ENCODE measurements at places on chromosomes 6 and 20. TPM values are rescaled to one million over a fixed set of nuclear protein-coding genes. Genes with fewer than 3 reads are reported as not detected.

The FRMD1 gene
- total RNA-seq, result not detected

The SYNDIG1 gene
- 5.7 TPM for total RNA-seq

The LAMP5 gene
- not detected for total RNA-seq

DNA sequence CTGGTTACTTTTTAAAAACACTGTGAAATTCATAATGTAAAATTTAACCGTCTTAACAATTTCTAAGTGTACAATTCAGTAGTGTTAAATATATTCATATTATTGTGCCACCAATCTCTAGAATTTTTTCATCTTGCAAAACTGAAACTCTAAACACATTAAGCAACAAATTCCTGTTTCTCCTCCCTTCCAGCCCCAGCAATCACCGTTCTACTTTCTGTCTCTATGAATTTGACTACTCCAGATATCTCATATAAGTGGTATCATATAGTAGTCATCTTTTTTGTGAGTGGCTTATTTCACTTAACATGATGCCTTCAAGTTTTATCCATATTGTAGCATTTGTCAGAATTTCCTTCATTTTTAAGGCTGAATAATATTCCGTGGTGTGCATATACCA is 44.7 kb downstream of the RSPH3 start:
- no peak for DNase-seq

GRCh38 chr6:31919624-31920303 is 7.8 kb upstream of the C2 start:
- DNase-seq, result no peak

GRCh38 chr6:91487696-91488392 is 901.0 kb upstream of the MAP3K7 start:
- DNase-seq, result no peak

DNA sequence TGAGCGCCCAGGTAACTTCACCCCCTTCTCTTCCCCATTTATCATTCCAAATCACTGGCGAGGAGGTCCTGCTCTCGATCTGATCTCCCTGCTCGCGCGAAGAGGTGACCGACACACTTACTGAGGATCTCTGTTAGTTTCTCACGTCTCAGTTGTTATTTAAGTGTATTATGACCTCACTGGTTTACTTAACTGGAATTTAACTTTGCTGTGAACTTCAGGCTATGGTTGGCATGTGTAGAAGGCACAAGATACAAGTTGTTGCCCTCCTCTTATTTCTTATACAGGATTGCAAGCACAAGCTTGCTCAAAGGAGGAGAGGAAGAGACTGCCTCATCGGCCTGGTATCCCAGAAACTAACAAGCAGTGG is 1.2 kb downstream of the RNF217 start:
- DNase-seq, result no peak

DNA sequence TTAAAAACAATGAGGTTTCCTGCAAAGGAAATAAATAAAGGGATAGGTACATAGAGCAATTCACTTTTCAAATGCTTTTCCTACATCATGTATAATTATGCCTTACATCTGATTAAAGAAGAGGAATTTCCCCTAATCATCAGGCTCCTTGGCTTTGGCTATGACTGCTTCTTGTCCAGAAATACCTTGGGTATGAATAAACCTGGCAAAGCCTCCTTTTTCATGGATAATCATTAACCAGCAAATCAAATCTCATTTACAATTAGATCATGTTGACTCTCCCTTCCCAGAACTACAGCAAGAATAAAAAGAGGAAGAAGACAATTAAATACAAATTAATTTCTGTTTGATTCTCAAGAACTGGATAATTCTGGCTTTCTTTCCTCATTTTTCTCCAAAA is 58.0 kb upstream of the CD2AP start:
- peak; percentile 24 for DNase-seq

DNA sequence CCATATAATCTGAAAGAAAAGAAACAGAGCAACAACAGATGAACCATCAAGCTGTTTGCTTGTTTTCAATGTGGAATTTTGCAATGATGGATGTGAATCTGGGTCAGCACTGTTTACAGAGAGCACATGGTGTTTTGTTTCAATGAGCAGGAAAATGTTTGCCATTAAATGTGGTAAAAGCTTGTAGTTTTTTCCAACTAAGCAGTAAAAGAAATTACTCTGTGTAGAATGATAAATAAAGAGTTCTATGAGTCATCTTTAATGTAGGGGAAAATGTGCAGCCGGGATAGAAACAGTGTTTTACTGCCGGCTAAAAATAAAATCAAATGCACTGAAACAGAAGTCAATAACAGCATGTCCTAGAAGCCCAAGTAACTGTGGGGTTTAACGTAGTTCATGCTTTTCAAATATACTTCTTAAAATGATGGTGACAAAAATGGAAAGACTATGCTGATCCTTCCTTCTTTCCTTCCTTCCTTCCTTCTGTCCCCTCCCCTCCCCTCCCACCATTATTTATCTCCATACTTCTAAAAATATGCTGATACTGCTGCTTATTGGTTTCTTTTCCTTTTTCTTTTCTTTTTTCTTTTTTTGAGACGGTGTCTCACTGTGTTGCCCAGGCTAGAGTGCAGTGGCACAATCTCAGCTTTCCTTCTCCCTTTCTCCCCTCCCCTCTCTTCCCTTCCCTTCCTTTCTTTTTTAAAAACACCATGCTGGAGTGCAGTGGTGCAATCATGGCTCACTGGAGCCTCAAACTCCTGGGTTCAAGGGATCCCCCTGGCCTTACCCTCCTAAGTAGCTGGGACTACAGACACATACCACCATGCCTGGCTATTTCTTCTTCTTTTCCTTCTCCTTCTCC is 6.3 kb upstream of the NAA20 start:
- DNase-seq, result no peak

DNA sequence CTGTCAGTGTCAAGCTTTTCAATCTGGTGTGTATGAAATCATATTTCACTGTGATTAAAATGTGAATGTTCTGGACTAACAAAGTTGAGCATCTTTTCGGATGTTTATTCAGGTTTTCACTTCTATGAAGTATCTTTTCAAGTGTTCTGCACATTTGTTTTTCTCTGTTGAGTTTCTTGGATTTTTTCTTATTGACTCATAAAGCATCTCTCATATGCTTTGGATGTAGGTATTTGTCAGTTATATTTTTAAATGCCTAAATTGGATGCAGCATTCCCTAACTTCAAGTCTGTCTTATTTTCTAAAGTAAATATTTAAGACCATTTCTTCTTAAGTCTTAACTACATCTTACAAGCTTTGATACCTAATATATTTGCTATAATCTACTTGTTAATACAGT is 398.0 kb downstream of the PLCB1 start:
- no peak for DNase-seq

- DNase-seq, result peak; percentile 29
These were observed 58.7 kb downstream of the VAPB start for GRCh38 chr20:58447511-58448391.

DNA sequence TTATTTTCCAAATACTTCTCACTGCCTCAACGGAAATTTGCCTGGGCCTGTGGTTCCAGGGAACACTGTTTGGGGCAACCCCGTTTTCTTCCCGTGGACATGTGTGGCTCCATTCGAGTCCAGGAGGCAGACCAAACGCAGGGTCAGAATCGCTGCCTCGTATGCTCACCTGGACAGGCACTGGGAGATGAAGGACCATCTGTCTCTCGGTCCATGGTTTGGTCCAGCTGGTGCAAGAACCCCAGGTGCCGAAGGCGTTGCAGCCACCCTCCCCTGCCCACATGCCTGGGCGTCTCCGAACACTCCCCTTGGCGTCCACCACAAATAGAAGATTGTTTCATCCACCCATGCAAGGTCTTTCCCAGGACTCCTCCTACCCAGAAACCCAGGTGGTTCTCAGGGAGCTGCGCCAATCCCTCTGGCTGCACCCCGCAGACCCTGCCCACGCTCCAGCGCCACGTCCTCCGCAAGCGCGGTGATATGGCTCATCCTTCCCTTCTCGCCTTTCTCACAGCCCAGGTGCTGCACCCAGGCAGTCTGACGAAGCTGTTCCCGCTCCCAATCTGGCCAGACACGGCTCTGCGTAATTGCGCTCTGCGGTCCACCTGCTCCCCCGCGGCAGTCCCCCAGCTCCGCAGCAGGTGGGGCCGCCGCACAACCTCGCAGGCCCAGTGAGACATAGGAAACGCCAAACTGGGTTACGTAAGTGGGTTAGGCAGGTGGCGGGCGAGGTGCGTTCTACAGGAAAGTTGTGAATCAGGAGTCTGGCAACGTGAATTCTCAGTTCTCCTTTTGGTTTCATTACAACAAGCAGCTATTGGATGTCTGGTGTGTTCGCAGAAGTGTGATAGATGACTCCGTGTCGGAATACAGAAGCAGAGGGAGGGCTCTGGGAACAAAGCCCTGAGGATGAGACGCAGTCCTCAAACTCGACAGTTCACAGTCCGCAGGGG is 146.2 kb upstream of the ECI2 start:
- peak; percentile 95 for DNase-seq

DNA sequence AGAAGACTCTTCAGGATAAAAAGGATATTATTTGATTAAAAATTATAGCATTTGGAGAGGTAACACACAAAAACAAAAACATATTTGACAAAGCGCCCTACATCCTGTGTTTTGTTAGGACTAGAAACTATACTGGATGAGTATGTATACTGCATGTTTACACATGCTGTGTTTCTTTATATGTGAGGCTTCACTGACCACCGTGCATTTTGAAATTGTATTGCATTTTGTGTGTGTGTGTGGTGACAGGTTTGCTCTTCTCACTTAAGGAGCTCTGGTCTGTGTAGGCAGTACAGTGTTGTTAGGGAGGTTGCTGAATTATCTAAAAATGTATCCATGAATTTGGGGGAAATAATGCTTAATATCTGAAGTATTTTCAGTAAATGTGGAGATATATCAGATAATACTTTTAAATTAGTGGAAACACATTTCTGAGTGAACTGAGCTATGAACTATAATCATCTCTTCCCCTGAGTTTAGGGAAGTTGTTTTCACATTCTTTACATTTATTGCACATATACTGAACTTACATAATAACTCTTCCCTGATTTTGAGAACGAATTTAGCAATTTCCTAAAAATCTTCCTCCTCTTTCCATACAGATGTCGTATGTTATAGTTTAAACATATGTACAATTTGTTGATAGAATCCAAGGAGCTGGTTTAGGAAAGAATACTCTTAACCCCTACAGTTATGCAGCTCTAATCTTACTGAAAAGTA is 43.3 kb downstream of the TMEM170B start:
- DNase-seq, result no peak

- DNase-seq, result no peak
These were observed 113.4 kb downstream of the EYA2 start for GRCh38 chr20:47007826-47008655.
